IgD-negative memory B cell (primary cell): ENCODE measurements at places on chromosomes 3 and 15. TPM values are rescaled to one million over a fixed set of nuclear protein-coding genes. Genes with fewer than 3 reads are reported as not detected.

The DUOX1 gene
- 1.4 TPM for polyA plus RNA-seq

The ADAMTS7 gene
- polyA plus RNA-seq: 0.04 TPM

The MCTP2 gene
- 12.2 TPM for polyA plus RNA-seq

The P2RY13 gene
- 0.46 TPM for polyA plus RNA-seq

The GP5 gene
- polyA plus RNA-seq: 0.05 TPM

The PLAAT1 gene
- not detected for polyA plus RNA-seq

The GPR171 gene
- polyA plus RNA-seq: 1.1 TPM

The ANP32A gene
- polyA plus RNA-seq: 110 TPM

The AGBL1 gene
- not detected for polyA plus RNA-seq

The GATA2 gene
- 0.11 TPM for polyA plus RNA-seq

The GOLGA8G gene
- not detected for polyA plus RNA-seq

The SLCO2A1 gene
- polyA plus RNA-seq: not detected

The NANOGP8 gene
- polyA plus RNA-seq: not detected

The C3orf22 gene
- polyA plus RNA-seq: not detected
